ENCODE measurements at places on chromosomes 7 and 10. TPM values are rescaled to one million over a fixed set of nuclear protein-coding genes. Genes with fewer than 3 reads are reported as not detected.

The PWWP2B gene
- total RNA-seq, result 5.8 TPM

The ZNF862 gene
- 2.9 TPM for total RNA-seq

The ZNF248 gene
- 4.2 TPM for total RNA-seq

The VWDE gene
- total RNA-seq, result not detected

The PIK3CG gene
- total RNA-seq, result not detected

The SGCE gene
- total RNA-seq, result 70.4 TPM

The LRRC4 gene
- 0.32 TPM for total RNA-seq

The OIT3 gene
- not detected for total RNA-seq

The PDE1C gene
- 43.1 TPM for total RNA-seq

The CDK1 gene
- total RNA-seq, result 33.5 TPM

The TMEM60 gene
- 9.9 TPM for total RNA-seq

The OR6V1 gene
- not detected for total RNA-seq

The GPR141 gene
- not detected for total RNA-seq

The MYOF gene
- total RNA-seq, result 256 TPM

The COL1A2 gene
- 10,930 TPM for total RNA-seq

The CBX3 gene
- total RNA-seq, result 109 TPM

All from GM23248 (cell line).